ENCODE measurements at places on chromosomes 3 and 15.

GRCh38 chr3:20404741-20405100, 218.7 kb upstream of the SGO1 start:
- no peak for DNase-seq

GRCh38 chr3:150847433-150847832, 57.8 kb downstream of the MINDY4B start:
- DNase-seq: no peak

DNA sequence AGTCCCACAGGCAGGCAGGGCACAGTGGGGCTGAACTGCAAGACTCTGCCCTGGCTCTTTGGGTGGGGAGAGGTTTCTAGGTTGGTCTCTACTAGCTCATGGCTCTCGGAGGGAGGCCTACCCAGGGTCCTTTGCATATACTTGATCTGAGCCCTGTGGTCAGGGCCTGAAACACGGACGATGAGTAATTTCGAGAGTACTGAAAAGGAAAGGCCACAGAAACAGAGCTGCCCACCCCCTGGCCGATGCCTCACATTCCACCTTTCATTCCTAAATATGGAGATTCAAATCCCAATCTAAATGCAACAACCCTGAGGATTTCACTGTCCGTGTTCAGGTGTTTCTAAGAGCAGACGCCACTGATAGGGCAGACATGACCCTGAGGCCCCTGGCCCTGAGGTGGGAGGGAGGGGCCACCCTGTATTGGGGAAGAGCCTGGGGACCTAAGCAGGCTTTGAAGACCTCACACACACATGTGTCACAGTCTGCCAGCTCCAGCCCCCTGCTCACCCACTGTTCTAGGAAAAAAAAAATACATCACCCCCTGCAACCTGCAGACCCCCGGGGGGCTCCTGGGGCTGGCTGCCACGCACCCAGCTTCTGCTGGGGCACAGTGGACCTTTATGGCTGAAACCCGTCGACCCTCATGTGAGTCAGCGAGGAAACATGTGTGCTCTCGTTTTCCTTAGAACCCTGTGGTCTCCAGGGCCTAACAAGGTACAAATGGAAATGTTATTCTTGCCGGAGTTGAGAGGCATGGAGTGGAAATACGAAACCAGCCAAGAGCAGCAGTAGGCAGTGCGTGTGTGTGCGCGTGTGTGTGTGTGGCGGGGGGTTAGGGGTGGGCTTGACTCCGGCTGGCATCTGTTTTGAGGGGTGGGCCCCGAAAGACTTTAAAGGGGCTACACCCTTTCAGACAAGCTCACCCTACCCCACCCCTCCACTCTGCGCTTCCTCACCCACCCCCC, 112.7 kb downstream of the CHSY1 start:
- no peak for DNase-seq

DNA sequence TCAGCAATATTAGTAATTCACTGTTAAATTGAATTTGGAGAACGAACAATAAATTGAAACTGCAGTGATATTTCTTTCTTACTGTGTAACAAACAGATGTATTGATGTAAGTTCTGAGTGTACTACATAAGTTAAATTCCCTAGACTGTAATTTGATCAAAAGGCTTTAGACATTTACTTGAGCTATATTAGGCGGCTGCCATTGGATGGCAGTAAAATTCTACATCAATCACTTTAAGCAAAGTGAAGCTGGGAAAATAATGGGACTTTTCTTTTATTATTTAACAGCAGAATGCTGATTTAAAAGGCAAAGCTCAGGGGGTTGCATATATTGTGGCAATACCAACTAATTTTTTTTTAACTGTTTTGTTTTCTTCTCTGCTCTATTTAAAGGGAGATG, 212.6 kb upstream of the PLSCR5 start:
- no peak for DNase-seq

DNA sequence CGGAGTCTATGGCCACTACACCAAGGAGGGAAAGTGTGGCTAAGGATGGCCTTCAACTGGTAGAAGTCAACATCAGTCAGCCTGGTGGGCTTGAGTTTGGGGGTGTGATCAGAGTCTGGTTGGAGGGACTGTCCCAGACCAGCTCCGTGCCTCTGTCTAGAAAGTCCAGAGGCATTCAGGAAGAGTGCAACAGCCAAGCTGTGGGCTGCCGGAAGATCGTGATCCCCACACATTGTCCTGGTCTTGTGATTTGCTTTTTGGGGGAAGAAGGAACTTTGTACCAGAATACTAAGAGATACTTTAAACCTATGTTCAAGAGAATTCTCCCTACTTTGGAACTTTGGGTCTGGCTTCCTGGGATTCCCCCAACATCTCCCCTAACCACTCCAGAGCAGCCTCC, 47.8 kb upstream of the VPS8 start:
- DNase-seq: no peak

- no peak for DNase-seq
These were observed 129.7 kb upstream of the SMAD3 start for GRCh38 chr15:66935688-66936087.
